NCI-H82 (cell line): ENCODE measurements at places on chromosomes 12 and 14.
A peak's percentile ranks its signal among the peaks of the same experiment; 100 is the strongest.

DNA sequence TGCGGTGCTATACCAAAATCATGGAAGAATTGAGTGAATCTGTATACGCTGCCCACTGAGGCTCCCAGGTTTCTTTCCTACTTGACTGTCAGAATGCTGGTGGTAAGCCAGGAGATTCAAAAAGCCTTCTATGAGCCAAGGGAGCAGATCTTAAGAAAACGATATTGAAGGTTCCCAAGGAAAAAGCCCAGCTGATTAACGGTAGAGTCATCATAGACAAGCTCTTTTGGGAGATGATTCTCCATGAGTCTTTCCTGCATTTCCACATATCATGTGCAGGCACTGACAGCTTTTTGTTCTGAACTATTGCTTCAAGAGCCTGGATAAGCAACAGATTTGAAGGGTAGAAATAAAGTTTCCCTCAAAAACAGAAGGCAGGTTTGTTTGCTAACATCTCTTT is 17.5 kb downstream of the SLC35F4 start:
- DNase-seq, result no peak

- peak; percentile 52 for DNase-seq
These were observed 35.3 kb downstream of the MIPOL1 start for GRCh38 chr14:37232907-37233481.

DNA sequence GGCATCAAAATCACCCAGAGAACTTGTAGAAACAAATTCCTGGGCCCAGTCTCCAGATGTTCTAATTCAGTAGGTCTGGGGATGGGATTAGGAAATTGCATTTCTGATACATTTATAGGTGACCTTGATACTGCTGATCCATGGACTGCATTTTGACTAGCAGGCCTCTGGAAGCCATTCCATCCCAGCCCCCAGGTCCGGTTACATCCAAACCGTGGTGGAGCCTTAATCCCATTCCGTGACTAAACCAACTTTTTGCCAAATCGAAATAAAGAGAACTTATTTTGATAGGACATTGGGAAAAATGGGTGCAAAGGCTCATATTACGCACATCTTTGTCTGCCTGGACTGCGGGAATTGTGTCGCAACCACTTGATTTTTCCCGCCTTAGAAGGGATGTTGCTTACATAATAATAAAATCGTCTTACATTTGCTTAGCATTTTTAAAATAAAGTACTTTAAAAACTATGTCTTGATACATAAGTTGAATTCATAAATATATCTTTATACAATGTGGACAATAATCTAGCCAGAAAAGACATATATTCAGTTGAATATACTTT is 5.8 kb upstream of the KCNA5 start:
- DNase-seq, result no peak

DNA sequence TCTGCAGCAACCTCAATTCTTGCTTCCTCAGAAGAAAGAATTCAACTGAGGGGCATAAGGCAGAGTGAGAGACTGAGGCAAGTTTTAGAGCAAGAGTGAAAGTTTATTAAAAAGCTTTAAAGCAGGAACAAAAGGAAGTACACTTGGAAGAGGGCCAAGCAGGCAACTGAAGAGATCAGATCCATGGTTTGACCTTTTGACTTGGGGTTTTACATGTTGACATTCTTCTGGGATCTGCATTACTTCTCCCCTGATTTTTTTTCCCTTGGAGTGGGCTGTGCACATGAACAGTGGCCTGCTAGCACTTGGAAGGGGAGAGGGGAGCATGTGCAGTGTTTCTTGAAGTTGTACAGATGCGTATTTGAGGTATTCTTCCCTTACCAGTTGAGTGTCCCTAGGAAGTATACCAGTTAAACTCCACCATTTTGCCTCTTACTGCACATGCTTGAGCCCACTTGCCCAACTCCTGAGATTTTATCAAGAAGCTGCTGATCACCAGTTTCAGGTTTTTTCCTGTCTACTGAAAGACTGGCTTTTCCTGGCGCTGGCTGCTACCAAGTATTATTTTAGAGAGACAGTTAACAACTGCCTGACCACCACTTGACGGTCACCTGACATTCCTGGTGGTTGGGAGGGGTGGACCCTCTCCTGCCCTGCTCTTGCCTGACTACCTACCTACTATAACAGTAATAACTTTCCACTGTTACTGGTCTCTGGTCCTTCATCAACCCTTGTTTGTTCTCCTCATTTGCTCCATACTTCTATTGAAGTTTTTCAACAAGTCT is 26.0 kb upstream of the TMTC2 start:
- DNase-seq, result no peak

DNA sequence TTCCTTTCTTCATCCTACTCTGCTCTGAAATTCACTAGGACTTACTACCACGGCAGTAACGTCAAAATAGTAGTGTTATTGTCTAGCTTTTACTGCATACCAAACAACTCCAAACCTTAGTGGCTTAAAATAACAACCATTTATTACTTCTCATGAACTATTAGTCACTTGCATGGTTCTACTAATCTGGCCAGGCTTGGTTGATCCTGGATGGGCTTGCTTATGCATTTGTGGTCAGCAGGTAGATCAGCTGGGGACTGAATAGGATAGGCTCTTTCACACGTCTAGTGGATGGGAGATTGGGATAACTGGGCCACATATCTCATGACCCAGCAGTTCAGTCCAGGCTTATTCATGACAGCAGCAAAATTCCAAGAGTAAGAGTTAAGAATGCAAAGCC is 9.4 kb upstream of the SLC35F4 start:
- no peak for DNase-seq

- no peak for DNase-seq
These were observed 7.3 kb downstream of the KRT83 start for GRCh38 chr12:52313926-52314325.

- DNase-seq, result no peak
These were observed 80.7 kb downstream of the SLC38A1 start for GRCh38 chr12:46188170-46188569.

DNA sequence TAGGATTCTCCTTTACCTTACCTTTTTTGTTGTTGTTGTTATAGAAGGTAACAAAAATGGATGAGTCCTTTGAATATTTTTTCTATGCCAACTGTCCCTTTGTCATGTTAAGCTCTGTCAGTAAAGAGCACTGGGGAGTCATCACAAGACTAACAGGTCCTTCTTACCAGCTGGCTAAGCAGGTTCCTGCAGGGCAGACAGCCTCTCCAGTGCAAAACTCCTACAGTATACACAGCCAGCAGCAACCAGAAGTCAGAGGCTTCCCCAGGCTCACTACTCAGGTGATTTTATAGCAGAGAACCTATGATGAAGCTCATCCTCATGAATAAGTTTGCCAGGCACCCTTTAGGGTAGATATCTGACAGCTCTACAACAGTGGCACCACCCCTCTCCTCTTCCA is 271.1 kb downstream of the RERGL start:
- no peak for DNase-seq

DNA sequence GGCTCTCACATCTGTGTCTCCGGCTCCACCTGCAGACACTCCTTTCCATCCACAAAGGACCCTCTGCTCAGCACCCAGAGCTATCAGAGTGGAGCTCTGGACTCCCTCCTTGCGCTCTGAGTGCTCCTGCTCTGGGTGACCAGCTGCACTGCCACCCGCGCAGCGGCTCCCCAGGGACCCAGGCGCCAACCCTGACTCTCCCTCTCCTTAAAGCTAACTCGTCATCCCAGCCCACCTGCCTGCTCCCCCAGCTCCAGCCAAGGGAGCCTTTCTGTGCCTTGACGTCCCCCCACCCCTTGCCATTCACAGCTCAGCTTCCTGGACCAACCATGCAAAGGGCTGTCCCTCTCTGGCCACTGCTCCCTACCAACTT is 99.0 kb downstream of the SETD3 start:
- DNase-seq, result peak; percentile 10

- no peak for DNase-seq
These were observed 60.4 kb downstream of the TMTC3 start for GRCh38 chr12:88202500-88202899.

DNA sequence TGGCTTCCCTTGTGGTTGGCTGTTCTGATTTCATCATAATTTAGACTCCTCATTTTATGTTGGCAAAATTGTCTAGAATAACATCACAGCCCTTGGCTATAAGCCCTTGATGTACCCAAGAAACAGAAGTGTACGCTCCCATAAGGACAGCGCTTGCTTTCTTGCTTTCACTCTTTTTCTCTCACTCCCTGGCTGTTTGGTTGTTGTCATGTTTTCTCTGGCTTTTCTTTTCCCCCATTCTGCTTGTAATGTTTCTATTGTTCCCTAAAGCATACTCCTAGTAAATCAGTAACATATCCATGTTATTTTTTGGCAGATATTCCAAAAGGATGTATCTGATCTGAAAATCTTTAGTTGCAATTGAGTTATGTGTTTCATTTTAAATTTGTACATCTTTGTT is 530.5 kb downstream of the NOVA1 start:
- no peak for DNase-seq

DNA sequence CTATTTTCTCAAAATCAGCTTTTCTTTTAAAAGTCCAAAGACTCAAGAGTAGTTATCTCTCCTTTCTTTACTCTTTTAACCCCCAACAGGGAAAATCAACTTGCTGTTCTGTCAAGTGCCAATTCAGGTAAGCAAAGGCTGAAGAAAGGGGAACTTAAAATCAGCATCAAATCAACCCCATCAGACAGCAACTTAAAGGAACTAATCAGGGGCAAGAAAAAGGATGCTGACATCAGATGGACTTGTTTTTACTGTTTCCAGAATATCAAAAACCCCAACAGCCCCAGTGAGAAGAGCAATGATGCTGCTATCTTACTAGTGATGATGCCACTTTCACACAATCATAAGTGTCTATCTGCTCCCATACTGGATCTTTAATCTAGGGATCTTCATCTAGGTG is 3.4 kb downstream of the BAZ2A start:
- no peak for DNase-seq

GRCh38 chr12:100123316-100124095 is 19.2 kb downstream of the BLTP3B start:
- DNase-seq, result no peak

- DNase-seq, result no peak
These were observed 27.5 kb downstream of the AMN start for GRCh38 chr14:102949801-102950451.

DNA sequence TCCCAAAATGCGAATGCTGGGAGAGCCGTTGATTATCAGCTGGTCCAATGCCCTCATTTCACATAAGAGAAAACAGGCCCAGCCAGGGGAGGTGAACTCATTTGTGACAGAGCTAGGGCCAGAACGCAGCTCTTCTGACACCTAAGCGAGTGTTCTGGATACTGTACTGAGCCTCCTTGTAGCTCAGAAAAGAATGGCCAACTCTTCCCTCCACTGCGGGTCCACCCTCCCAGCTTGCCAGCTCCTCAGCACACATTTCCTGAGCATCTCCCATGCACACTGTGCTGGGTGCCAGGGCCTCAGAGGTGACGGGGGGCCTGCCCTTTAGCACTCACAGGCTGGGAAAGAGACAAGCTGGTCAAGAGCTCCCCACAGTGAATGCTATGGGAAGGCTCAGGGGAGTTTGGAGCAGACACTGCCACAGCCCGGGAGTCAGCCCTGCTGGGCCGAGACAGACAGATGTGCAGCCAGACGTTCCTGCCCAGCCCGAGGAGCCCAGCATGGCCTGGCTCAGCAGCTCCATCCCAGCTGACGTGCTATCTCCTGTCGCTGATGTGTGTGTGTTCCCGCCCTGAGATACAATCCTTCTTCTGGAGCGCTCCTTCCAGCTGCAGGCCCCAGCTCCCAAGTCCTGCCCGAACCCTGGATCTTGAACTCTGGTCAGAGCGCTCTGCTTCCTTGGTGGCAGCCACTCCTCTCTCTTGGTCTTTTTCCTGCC is 3.5 kb downstream of the CMTM5 start:
- DNase-seq, result no peak

GRCh38 chr14:74190927-74191575 is 48.2 kb upstream of the VSX2 start:
- peak; percentile 45 for DNase-seq

DNA sequence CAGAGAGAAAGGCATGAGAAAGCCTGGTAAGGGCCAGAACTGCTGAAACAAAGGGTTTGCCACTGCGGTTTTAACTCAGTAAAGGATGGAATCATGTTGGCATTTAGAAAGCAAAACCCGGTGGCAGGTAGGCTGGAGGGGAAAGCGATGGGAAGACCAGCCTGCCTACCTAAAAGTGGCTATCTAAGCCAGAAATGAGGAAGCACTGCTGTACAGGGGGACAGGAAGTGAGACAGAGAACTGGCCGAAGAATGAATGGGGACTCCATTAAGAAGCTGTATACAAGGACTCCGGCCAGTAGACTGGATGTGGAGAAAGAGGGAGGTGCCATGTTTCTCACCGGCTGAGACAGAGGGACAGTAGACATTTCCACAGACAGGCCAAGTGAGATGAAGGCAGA is 48.2 kb downstream of the PPM1H start:
- DNase-seq, result no peak

DNA sequence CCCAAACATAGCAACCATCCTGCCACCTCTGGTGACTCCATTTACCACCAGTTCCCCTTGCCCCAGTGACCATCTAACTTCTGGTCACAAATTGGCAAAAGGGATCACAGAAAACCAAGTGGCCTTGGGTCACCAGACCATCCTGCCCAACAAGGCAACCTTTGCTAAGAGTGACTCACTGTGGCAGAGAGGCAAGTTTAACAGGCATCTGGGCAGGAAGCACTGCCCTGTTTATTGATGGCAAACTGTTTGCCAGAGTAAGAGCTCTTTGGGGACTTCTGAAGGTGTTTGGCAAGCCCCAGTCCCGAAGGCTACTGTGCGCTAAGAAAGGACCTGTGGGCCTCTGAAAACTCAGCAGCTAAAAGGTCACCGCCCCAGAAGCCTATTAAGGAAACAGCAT is 28.2 kb upstream of the TMEM233 start:
- no peak for DNase-seq

GRCh38 chr12:110688446-110689280 is at the start of gene HVCN1:
HVCN1 (minus strand) TSS chr12:110689115; CDS start chr12:110683245, 5,870 bp downstream.
- DNase-seq, result no peak

GRCh38 chr14:90451443-90451842 is 54.6 kb downstream of the CALM1 start:
- no peak for DNase-seq

- DNase-seq, result no peak
These were observed 548.6 kb upstream of the TBX3 start for GRCh38 chr12:115232455-115233156.

GRCh38 chr12:132505105-132505851 is 15.3 kb downstream of the FBRSL1 start:
- no peak for DNase-seq

- peak; percentile 31 for DNase-seq
These were observed 186.5 kb upstream of the LHX5 start for GRCh38 chr12:113658006-113658655.

DNA sequence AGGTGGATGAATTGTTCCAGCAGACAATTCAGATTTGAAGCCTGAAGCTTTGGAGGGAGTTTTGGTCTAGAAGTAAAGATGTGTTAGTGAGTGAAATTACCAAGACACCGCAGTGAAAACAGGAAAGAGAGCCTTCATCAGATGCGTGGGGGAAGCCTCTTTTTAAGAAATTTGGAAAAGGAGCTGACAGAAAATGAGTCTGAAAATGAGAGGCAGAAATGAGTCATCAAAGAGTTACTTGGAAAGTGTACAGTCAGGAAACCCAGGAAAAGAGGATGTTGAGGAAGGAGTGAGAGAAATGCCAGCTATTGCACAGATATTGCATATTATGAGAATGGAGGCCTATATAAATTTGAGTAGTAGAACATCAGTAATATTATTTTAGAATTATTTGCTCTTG is 520.7 kb downstream of the NRXN3 start:
- DNase-seq, result no peak
